ENCODE measurements at places on chromosomes 12 and 14. TPM values are rescaled to one million over a fixed set of nuclear protein-coding genes. Genes with fewer than 3 reads are reported as not detected.

The FSCB gene
- total RNA-seq = not detected

DNA sequence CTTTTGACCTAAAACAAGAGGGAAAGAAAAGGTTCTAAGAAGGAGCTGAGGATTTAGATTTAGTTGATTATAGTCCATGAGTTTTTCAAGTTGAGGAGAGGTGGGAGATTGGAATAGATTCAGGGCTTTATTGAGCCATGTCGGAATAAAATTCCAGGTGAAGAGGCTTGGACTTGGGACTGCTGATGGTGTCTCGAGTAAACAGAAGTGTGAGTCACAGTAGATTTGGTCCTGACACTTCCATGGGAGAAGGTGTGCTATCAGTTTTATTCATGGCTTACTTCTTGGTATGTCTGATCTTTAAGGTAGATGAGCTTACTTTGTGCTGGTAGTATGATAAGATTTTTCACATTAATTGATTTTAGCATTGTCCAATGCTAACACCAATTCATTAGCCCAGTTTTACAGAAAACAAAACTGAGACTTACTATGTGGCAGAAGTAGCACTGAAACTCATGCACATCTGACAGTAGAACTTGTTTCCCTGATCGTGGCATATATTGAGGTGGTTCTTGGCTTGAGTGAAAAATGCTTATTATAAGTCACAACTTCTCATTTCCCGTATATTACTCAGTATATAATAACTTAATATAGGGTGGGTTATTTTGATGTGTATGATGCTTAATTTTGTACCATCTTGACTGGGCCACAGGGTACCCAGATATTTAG is 172.4 kb upstream of the IGF1 start:
- DNase-seq = no peak
- no peak overlapping the region for H3K4me3 ChIP-seq
- H3K27me3 ChIP-seq = no peaks in the 10 kb centered on the region
- no peaks in the 10 kb centered on the region for H3K36me3 ChIP-seq
- H3K27ac ChIP-seq = no peak overlapping the region

DNA sequence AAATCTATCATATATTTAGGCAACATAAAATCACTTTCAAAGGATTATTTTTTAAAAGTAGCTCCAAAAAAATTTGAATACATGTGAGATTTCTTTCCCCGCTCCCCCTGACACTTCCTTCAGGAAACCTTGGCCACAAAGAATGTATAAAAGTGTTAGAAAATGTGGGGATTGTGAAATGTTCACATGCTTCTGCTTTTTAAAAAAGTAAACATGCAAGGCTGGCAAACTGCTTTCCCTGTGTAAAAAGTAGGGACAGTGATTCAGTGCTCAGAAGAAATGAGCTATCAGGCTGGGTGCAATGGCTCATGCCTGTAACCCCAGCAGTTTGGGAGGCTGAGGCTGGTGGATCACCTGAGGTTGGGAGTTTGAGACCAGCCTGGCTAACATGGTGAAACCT is 26.6 kb downstream of the MBIP start:
- H3K36me3 ChIP-seq = peaks cover 4% of the 10 kb centered on the region
- no peaks in the 10 kb centered on the region for H3K4me1 ChIP-seq
- no peaks in the 10 kb centered on the region for H3K27me3 ChIP-seq
- no peak overlapping the region for H3K4me3 ChIP-seq
- no peak for DNase-seq

DNA sequence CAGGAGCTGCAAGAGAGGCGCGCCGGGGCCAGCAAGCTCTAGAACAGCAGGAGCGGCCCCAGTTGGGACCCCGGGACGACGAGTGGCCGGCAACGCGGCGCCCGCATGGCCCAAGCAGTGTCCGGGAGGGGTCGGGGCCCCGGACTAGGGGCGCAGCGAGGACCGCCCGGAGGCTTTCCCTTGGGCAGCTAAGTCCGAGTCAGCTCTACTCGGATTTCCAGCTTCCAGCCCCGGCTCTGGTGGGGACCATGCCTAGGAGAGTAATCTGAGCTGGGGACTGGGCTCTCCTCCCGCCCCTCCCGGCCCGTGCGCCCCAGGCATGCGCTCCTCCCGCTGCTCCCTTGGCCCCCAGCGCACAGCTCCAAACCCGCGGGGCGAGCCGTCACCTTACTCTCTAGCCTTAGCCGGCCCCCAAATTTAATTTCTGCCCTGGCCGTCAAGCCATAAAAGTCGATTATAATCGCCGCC is 41.6 kb upstream of the CAPRIN2 start:
- H3K4me1 ChIP-seq = no peaks in the 10 kb centered on the region
- DNase-seq = peak; percentile 58
- no peaks in the 10 kb centered on the region for H3K36me3 ChIP-seq
- H3K4me3 ChIP-seq = peak overlapping the region; percentile 58
- no peaks in the 10 kb centered on the region for H3K27me3 ChIP-seq

The SOAT2 gene
- total RNA-seq = 0.63 TPM

DNA sequence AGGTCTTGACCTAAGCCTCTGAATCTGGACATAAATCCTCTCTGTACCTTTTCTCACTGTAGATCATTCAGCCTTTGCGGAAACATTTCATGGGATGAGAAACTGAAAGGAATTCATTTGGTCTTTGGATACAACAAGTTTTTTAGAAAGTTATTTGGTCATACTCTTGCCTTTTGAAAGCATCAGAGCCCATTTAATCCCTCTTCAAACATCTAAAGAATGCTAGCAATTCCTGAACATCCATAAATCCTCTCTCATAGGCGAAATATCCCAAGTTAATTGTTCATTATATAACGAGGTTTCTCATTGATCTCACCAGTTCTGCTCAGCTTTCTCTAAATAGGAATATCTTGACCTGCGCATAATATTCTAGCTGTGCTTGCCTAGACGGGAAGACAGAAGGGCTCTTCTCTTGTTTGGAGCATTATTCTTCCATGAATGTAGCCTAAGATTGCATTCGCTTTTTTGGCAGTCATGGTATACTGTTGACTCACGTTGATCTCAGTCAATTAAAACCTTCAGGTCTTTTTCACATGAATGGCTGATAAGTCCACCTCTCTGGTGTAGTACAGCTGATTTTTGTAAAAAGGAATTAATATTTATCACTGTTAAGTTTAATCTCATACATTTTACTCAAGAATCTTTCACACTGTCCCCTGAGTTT is 24.1 kb downstream of the NTN4 start:
- H3K4me3 ChIP-seq = no peak overlapping the region
- no peak for DNase-seq
- no peaks in the 10 kb centered on the region for H3K27me3 ChIP-seq
- H3K4me1 ChIP-seq = no peaks in the 10 kb centered on the region
- H3K27ac ChIP-seq = no peak overlapping the region

DNA sequence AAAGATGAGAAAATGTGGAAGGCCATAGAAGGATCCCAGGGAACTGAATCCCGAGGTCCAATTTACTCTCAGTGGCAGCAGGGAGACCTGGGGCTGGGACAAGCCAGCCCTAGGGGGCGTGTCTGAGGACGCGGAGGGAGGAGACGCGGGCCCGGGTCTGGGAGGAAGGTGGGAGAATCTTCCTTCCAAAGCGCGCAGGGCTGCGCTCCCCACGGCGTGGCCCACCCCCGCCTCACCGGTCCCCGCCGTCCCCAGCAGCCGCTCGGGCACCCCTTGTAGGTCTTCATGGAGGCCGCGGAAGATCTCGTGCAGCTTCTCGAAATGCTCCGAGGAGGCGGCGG is 323 bp downstream of the VTI1B start:
- H3K27ac ChIP-seq = peak overlapping the region; percentile 96
- H3K27me3 ChIP-seq = no peaks in the 10 kb centered on the region
- peaks cover 3% of the 10 kb centered on the region for H3K36me3 ChIP-seq
- DNase-seq = peak; percentile 81
- H3K4me3 ChIP-seq = peak overlapping the region; percentile 98
- peaks cover 1% of the 10 kb centered on the region for H3K4me1 ChIP-seq

- H3K36me3 ChIP-seq = no peaks in the 10 kb centered on the region
- no peak for DNase-seq
- no peak overlapping the region for H3K27ac ChIP-seq
- H3K4me1 ChIP-seq = peaks cover 2% of the 10 kb centered on the region
Measured at GRCh38 chr12:106780010-106780631, 5.6 kb downstream of the RIC8B start.

The FIGNL2 gene
- total RNA-seq = 1.0 TPM

DNA sequence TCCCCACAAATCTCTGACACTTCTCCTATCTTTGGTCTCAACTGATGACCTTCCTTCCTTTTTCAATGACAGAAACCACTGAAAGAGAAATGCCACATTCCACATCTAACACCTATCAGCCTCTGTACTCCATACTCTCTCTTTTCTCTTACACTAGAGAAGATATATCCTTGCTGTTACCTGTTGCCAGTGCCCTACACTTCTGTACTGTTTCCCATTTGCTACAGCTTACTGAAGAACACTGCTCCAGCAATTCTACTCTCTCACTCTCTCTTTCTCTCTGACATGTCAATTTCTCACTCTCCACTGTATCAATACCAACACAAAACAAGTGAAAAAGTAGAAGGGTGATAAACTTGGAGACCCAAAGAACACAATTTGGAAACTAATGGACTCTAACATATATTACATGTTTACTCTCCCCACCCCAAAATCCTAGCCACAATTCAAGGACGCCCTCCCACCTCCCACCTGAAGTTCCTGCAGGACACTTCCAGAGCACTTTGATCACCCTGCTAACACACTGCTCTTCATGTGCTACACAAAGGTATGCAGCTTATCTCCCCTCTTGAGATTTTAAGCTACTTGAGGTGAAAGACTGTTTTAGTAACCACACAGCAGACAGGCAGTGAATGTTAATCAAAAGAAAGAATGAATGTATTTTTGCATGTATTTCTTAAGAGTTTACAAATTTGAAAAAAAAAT is 95.0 kb downstream of the MED13L start:
- no peaks in the 10 kb centered on the region for H3K27me3 ChIP-seq
- no peak for DNase-seq
- H3K36me3 ChIP-seq = no peaks in the 10 kb centered on the region
- peaks cover 3% of the 10 kb centered on the region for H3K4me1 ChIP-seq
- no peak overlapping the region for H3K27ac ChIP-seq

DNA sequence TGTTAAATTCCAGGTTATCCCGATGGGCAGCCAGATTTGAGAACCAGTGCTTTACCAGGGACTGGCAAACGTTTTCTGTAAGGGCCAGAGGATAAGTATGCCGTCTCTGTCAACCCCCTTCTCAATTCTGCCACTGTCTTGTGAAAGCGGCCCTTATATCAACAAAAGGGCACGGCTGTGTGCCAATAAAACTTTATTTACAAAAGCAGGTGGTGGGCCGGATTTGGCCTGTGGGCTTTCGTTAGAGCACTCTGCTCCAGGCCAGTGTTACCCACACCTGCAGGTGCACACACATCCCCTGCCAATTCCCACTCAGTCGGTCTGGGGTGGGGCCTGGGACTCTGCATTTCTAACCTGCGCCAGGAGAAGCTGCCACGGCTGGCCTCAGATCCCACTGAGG is 111.2 kb downstream of the RFLNA start:
- H3K27me3 ChIP-seq = no peaks in the 10 kb centered on the region
- no peak overlapping the region for H3K4me3 ChIP-seq
- H3K27ac ChIP-seq = no peak overlapping the region
- no peaks in the 10 kb centered on the region for H3K4me1 ChIP-seq
- DNase-seq = no peak
- H3K36me3 ChIP-seq = no peaks in the 10 kb centered on the region

GRCh38 chr12:77785211-77785610 is 45.5 kb upstream of the NAV3 start:
- H3K36me3 ChIP-seq = no peaks in the 10 kb centered on the region
- H3K4me1 ChIP-seq = no peaks in the 10 kb centered on the region
- H3K27me3 ChIP-seq = no peaks in the 10 kb centered on the region
- no peak overlapping the region for H3K27ac ChIP-seq
- DNase-seq = no peak
- H3K4me3 ChIP-seq = no peak overlapping the region

DNA sequence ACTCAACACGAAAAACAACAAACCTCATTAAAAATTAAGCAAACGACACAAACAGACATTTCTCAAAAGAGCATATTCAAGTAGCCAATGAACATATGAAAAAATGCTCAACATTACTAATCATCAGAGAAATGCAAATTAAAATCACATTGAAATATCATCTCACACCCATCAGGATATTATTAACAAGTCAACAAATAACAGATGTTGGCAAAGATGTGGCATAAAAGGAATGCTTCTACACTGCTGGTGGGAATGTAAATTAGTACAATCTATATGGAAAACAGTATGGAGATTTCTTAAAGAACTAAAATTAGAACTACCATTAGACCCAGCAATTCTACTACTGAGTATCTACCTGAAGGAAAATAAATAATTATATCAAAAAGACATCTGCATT is 182.2 kb downstream of the KITLG start:
- no peak overlapping the region for H3K27ac ChIP-seq
- H3K4me3 ChIP-seq = no peak overlapping the region
- DNase-seq = no peak

The C12orf60 gene
- 0.91 TPM for total RNA-seq

The GAS2L3 gene
- total RNA-seq = 5.8 TPM

GRCh38 chr12:47281667-47282171 is 202.0 kb upstream of the AMIGO2 start:
- H3K36me3 ChIP-seq = no peaks in the 10 kb centered on the region
- peaks cover 2% of the 10 kb centered on the region for H3K4me1 ChIP-seq
- H3K27ac ChIP-seq = no peak overlapping the region
- H3K4me3 ChIP-seq = no peak overlapping the region
- H3K27me3 ChIP-seq = no peaks in the 10 kb centered on the region

- H3K36me3 ChIP-seq = no peaks in the 10 kb centered on the region
- H3K4me1 ChIP-seq = no peaks in the 10 kb centered on the region
- no peaks in the 10 kb centered on the region for H3K27me3 ChIP-seq
- peak overlapping the region; percentile 80 for H3K4me3 ChIP-seq
- no peak for DNase-seq
Measured at GRCh38 chr12:109900752-109901580, 892 bp downstream of the TCHP start.

The CCDC175 gene
- 1.1 TPM for total RNA-seq

The LHX5 gene
- total RNA-seq = not detected

DNA sequence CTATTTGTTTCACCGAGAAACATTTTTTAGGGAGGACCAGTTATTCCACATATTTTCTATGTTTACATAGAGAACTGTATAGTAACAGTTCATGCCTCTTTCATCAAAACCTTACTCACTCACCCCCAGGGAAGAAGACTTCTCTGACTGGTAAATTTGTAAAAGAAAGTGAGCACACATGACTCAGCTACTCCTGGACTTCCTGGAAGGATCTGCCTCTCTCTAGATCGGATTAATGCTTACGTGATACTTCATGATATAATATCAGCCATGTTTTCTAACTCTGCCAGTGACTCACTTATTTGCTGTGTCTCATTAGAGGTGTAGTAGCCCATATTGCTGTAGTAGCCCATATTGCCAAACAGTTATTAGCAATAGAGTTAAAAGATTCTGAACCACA is 494.3 kb upstream of the ATXN7L3B start:
- no peak overlapping the region for H3K4me3 ChIP-seq
- H3K36me3 ChIP-seq = no peaks in the 10 kb centered on the region
- DNase-seq = no peak
- no peak overlapping the region for H3K27ac ChIP-seq
- H3K4me1 ChIP-seq = no peaks in the 10 kb centered on the region

GRCh38 chr12:97306147-97306546 is 156.5 kb upstream of the RMST start:
- no peaks in the 10 kb centered on the region for H3K27me3 ChIP-seq
- no peak overlapping the region for H3K27ac ChIP-seq
- no peaks in the 10 kb centered on the region for H3K4me1 ChIP-seq
- H3K4me3 ChIP-seq = no peak overlapping the region
- DNase-seq = no peak
- H3K36me3 ChIP-seq = no peaks in the 10 kb centered on the region

The CISTR gene
- not detected for total RNA-seq

- H3K4me3 ChIP-seq = no peak overlapping the region
- H3K4me1 ChIP-seq = peaks cover 2% of the 10 kb centered on the region
- H3K27ac ChIP-seq = peak overlapping the region; percentile 40
- H3K36me3 ChIP-seq = no peaks in the 10 kb centered on the region
- no peak for DNase-seq
- H3K27me3 ChIP-seq = no peaks in the 10 kb centered on the region
Measured at GRCh38 chr12:120849765-120850164, 54.4 kb downstream of the SPPL3 start.
